ENCODE measurements at places on chromosomes 5 and 9.

DNA sequence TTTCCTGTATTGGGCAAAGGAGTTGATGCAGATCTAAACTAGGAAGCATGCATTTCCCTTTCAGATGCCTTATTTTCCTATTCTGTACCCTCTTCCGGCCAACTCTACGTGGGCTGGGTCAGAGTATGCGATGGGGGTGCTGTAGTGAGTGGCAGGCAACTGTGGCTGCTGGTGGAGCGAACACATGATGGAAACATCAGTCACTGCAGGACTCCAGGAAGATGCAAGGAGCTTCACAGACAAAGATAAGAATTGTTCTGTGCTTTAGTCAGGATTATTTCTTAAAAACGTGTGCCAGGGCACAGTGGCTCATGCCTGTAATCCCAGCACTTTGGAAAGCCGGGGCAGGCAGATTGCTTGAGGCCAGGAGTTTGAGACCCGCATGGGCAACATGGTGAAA, 75.1 kb downstream of the PSAT1 start:
- DNase-seq = no peak

DNA sequence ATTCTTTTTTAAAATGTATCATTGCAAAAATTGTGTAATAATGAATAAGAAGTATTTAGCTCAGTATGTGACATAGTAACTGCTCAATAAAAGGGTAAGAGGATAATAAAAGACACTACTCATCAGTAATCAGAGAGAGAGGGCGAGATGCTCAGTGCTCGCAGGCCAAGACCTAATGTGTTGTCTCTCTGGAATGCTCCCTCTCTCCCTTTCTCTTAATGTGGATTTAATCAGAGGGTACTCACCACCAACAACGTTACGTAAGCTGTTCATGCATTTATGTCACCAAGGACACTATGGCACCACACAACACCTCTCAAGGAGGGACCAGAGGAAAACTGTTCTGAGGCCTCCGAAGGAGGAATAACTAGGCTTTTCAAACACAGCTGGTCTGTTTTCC, 42.5 kb downstream of the WHRN start:
- no peak for DNase-seq

- no peak for DNase-seq
Observed at GRCh38 chr9:137049544-137050449, 3.8 kb upstream of the NPDC1 start.

GRCh38 chr5:135991429-135991828, 36.6 kb upstream of the LECT2 start:
- no peak for DNase-seq

- no peak for DNase-seq
Observed at GRCh38 chr9:97556721-97557605, 55.5 kb downstream of the TMOD1 start.

- no peak for DNase-seq
Observed at GRCh38 chr9:72465593-72465984, 55.8 kb upstream of the TMC1 start.

- no peak for DNase-seq
Observed at GRCh38 chr5:74471875-74472274, 168.7 kb downstream of the ENC1 start.

DNA sequence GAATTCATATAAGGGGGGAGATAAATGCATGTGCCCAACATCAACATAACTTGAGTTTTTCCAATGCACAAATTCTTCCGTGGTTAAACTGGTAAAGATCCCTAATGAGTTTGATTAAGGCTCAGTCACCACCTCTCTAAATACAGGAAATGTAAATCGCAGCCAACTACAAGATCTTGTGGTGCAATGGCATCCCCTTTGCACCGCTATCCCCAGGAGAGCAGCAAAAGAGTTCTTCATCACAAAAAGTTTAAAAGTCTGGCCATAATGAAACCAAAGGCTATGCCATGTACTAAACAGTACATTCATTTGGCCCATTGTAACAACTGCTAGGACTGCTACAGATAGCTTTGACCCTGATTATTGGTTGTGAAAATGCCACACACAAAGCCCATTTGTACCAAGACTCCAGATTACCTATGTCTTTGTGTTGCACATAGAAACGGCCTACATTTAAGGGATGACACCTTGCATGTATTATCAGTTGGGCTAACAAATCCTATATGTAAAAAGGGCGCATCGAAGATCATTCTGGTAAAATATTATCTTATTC, 44.5 kb downstream of the ZNF608 start:
- no peak for DNase-seq

DNA sequence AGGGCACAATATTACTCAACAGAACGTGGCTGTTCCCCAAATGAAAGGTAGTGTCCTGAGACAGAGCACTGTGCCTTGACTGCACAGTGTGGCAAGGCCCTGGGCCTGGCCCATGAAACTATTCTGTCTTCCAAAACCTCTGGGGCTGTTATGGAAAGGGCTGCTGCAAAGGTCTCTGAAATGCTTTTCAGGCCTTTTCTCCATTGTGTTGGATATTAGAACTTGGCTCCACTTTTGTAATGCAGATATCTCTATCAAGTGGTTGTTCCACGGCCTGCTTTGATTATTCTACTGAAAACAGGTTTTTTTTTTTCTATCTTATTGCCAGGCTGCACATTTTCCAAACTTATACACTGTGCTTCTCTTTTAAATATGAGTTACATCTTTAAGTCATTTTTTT, 777.5 kb upstream of the TYRP1 start:
- no peak for DNase-seq

DNA sequence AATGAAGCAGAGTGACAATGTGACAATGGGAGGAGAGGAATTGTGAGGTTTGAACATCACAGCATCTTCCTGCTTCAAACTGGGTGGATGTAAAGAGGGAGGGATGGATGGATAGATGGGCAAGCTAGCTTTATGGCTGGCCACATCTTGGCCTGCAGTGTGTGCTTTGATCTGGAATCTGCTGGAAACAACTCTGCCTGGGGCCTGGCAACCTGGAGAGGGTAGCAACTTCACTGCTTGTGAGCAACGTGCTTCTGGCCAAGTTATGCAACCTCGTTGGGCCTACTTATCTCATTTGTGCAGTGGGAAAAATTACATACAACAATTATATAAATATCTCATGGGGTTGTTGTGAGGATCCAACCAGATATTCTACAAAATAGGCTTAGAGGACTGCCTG, 5.3 kb downstream of the IL9 start:
- no peak for DNase-seq

DNA sequence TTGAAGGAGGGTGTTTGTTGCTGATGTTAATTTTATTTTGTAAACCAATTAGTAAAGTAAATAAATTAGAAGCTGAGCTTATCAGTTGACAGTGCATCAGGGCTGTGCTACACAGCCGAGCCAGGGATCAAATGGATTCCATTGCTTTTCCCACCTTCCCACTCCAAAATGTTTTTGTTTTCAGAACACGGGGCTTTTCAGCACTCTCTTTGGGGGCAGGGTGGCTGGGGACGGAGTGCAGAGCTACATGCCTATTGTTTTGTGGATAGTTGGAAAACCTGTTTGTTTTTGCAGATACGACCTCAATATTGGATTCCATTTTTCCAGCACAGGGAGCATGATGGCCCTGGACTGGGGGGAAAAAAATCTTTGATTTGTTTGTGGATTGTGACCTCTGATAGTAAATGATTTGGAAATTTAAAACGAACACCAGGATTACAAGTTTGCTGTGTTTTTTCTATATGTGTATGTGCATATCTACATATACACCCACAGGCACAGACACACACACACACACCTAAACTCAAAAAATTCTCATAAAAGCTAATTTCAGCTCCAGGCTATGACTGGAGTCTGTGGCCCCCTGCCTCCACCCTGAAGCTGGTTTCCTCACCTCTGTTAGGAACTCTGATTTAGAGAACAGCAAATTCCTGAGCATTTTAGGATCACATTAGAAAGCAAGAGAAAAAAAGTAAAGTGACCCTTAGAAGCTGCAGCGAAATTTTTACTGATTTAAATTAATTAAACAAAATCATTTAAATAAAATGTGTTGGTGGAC, 371.7 kb upstream of the IRX2 start:
- DNase-seq = no peak

- no peak for DNase-seq
Observed at GRCh38 chr5:125275725-125276090, 529.3 kb upstream of the ZNF608 start.

DNA sequence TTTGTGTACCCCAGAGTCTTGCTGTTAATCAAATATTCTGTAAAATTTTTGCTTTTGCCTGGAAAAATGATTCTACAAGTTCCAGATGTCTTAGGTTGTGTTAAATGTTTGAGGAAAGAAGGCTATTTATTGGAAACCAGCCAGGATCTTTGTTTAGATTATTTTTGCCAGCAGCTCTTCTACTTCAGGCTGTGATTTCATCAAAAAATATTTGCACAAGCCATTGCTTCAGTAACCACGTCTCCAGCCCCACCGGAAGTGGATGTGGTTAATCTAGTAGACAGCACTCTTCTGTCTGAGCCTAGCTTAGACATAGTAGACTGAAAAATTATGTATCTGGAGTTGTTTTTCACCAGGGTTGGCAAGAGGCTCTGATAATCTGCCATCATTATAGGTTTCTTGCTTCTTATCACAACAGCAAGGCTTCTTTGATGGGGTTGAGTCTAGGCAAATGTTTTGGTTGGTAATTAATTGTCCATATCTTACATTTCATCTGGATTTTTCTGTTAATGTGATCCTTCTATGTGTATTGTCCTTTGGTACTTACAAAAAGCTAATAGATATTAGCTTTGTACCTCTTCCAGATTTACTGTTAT, 17.1 kb downstream of the KCTD16 start:
- peak; percentile 76 for DNase-seq

- no peak for DNase-seq
Observed at GRCh38 chr5:3639175-3639574, 43.5 kb downstream of the IRX1 start.

GRCh38 chr5:97245386-97245785, 62.3 kb upstream of the RIOK2 start:
- DNase-seq = no peak

GRCh38 chr5:87560528-87560927, 147.8 kb upstream of the CCNH start:
- DNase-seq = no peak

GRCh38 chr9:109941771-109942170, 161.8 kb downstream of the PALM2AKAP2 start:
- no peak for DNase-seq

GRCh38 chr9:137972355-137972987, 94.9 kb downstream of the CACNA1B start:
- no peak for DNase-seq

GRCh38 chr5:111511831-111512374, 432 bp downstream of the STARD4 start:
- DNase-seq = no peak

DNA sequence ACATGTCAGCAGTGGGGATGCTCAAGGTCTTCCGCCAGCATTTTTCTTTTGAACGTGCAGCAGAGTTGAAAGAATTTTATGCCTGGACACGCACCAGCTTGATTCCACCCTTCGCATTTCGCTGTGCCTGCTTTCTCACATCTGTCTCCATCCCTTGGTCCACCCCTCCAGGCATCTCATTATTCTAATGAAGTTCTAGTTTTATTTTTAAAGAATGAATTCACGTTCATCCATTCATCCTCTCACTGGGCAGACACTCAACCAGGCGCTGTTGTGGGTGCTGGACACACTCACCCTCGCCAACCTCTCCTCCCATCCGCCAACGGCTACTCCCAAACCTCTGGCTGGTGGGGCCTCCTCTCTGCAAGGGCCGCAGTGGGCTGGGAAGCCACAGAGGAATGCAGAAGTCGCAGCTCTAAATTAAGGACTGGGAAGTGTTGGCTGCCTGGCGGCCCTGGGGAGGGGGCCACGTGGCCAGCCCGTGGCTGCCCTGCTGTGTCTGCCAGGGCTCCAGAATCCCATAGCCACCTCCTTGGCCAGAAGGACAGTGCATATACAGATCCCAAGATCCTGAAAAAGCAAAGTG, 6.7 kb downstream of the SUSD3 start:
- DNase-seq = no peak

GRCh38 chr5:83563631-83564030, 92.1 kb downstream of the VCAN start:
- DNase-seq = no peak

- no peak for DNase-seq
Observed at GRCh38 chr9:123796094-123796493, 133.8 kb downstream of the DENND1A start.

DNA sequence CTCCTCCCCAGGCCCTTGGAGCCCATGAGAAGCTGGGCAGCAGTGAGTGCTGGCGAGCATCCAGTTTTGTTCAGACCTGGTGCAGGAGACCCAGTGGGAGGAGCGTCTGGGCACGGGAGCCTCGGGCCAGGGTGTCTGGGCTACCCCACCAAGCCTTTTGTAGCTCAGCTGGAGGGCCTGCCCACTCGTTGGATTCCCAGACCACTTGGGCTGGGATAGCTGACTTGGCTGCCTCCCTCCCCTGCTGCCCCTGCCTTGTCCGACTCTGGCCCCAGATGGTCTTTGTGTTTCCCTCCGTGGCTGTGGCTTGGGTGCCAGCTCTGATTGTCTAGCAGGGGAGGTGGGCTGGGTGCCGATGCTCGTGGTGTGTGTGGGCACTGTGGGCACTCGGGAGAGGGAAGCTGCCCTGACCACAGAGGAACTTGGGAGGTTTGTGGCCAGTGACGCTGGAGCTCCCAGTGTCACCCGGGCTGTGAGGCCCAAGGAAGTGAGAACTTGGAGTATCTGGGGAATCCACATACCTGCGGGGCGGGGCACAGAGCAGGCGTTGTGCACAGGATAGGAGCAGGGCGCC, 47.3 kb downstream of the WNK2 start:
- no peak for DNase-seq

All from CD8-positive, alpha-beta T cell (primary cell).